ENCODE measurements at places on chromosomes 1 and 21. TPM values are rescaled to one million over a fixed set of nuclear protein-coding genes. Genes with fewer than 3 reads are reported as not detected.

The FCER1A gene
- total RNA-seq = not detected

The SH2D2A gene
- total RNA-seq = not detected

The LCE1A gene
- total RNA-seq = not detected

The GNL2 gene
- total RNA-seq = 72.7 TPM

The SPATA46 gene
- not detected for total RNA-seq

The IVL gene
- total RNA-seq = not detected

The SERTAD4 gene
- 16.7 TPM for total RNA-seq

The KLF17 gene
- 1.1 TPM for total RNA-seq

The XCL1 gene
- total RNA-seq = not detected

The HSPA6 gene
- total RNA-seq = 0.45 TPM

The KIAA0040 gene
- total RNA-seq = 0.99 TPM

The RGS1 gene
- not detected for total RNA-seq

The RGS8 gene
- total RNA-seq = not detected

The SLC45A1 gene
- 2.0 TPM for total RNA-seq

The KCNJ6 gene
- total RNA-seq = not detected

The PHTF1 gene
- 59.4 TPM for total RNA-seq

The EVI5 gene
- 55.3 TPM for total RNA-seq

The TPTE gene
- not detected for total RNA-seq

The PLXNA2 gene
- total RNA-seq = 8.0 TPM

The LAX1 gene
- total RNA-seq = 0.74 TPM

The VASH2 gene
- 0.90 TPM for total RNA-seq

The RIMKLA gene
- 0.09 TPM for total RNA-seq

The PGM1 gene
- total RNA-seq = 83.5 TPM

The RAB42 gene
- total RNA-seq = 1.6 TPM

The KLHDC7A gene
- not detected for total RNA-seq

The HPCAL4 gene
- total RNA-seq = under 0.01 TPM

The KRTAP21-2 gene
- total RNA-seq = not detected

The TNFAIP8L2 gene
- not detected for total RNA-seq

The TNFRSF4 gene
- total RNA-seq = 0.65 TPM

Measured in fibroblast of the aortic adventitia (primary cell).